ENCODE measurements at places on chromosomes 5 and 9. TPM values are rescaled to one million over a fixed set of nuclear protein-coding genes. Genes with fewer than 3 reads are reported as not detected.
A peak's percentile ranks its signal among the peaks of the same experiment; 100 is the strongest.

DNA sequence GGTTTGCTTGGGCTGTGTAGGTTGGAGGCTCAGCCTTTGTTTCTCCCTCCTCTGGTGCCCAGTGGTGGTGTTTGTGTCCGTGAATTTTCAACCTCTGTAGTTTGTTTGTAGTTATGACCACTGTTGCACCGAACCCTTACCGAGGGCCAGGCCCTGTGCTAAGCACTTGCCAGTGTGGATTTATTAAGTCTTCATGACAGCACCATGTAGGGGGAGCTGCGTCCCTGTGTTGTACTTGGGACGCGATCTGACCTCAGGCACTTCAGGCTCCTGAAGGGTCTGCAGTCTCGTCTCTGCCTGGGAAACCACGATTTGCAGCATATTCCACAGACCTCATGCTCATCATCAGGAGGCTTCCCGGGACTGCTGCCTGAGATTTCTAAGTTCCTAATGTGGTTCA is 12.8 kb downstream of the TENT4A start:
- no peak for DNase-seq

DNA sequence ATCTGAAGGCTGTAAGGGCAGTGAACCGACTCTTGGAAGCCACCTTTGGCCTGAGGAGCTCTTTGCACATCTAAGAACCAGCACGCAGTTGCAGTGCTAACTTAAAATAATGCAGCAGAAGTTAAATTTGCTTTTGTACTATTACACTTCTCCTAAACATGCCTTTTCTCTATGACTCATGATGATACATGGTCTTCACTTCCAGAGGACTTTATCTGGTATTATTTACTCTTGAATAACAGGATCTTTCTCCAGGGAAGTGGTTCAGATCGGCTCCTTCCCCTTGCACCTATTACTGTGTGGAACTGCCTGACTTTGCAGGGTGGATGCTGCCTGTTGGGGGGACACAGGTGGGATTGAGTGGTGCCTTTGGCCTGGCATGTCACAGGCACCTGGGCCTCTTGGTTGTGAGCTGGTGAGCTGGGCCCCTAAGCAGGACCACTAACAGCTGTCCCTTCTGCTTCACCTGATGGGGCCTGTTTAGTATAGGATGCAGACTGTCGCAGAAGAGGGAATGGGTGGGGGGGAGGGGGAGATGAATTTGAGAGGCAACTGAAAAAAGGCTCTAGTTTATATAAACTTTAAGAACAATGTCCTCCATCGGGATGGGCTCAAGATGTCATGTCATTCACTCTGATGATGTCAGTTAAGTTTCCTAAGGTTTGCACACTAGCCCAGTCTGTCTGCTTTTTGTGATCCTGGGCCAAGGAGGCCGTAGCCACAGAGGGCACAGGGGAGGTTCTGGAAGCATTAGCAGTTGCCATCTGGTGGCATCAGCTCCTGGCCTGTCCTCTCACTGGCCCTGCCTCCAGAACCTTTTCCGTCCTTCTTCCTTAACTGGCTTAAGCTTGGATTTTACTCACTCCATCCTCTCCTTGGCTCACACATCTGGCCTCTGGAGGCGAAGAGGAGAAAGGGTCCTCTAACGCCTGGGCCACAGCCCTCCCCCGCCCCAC is 33.9 kb upstream of the GABBR2 start:
- DNase-seq = no peak

DNA sequence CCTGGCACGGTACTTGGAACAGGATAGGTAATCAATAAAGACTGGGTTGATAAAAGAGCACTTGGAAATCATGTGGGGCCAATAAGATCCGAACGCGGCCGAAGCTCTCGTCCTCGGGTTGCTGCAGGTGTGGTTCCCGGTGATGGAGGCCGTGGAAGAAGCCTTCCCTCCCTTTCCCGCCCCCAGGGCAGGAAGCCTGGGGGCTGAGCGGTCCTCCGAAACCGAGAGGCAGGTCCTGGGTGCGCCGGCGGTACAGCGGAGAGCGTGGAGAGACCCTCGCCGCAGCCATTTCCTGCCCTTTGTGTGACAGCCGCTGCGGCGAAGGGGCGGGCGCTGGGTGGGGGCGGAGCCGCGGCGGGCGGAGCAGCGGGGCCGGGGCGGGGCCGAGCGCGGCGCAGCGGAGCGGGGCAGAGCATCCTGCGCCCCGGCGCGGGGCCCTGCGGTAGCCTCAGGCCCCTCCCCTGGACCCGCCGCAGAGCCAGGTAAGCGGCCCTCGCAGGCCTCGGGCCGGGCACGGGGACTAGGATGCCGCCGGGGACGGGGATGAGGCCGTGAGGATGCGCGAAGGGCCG is at the start of gene CYFIP2:
Gene CYFIP2, plus strand, starts transcription at position 410 of the 572 bp plus-strand sequence. CDS start 19,239 bp downstream, outside the sequence.
- DNase-seq = peak; percentile 79

- DNase-seq = no peak
Measured at GRCh38 chr9:36163049-36163785, 6.0 kb upstream of the CCIN start.

DNA sequence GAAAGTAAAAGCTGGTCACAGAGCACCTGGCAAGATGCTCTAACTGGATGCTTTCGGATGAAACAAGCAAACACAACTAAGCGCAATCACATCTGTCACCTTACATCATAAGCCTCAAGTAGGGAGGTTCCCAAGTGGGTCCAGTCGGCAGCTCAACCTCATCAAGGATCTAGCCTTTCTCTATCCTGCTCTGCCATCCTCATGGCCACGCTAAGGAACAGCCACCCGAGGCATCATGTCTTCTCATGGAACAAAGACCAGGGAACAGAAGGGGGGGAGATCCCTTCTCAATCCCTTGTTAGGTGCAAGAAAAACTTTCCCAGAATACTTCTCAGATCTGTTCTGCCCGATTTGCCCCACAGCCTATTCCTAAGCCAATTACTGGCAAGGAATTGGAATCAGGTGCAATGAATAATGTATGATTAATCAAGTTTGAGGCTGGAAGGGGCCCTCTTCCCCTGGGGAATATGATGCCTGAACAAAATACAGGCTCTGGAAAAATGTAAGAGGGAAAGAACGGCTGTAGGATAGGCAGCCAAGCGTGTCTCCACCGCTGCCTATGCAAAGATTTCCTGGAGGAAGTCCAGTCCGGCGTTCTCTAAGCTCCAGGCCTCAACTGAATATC is 1.3 kb upstream of the HABP4 start:
- no peak for DNase-seq

GRCh38 chr9:91150998-91151717 is 210.6 kb downstream of the AUH start:
- DNase-seq = peak; percentile 68

- DNase-seq = no peak
Measured at GRCh38 chr5:76789991-76790581, 28.7 kb upstream of the F2RL1 start.

DNA sequence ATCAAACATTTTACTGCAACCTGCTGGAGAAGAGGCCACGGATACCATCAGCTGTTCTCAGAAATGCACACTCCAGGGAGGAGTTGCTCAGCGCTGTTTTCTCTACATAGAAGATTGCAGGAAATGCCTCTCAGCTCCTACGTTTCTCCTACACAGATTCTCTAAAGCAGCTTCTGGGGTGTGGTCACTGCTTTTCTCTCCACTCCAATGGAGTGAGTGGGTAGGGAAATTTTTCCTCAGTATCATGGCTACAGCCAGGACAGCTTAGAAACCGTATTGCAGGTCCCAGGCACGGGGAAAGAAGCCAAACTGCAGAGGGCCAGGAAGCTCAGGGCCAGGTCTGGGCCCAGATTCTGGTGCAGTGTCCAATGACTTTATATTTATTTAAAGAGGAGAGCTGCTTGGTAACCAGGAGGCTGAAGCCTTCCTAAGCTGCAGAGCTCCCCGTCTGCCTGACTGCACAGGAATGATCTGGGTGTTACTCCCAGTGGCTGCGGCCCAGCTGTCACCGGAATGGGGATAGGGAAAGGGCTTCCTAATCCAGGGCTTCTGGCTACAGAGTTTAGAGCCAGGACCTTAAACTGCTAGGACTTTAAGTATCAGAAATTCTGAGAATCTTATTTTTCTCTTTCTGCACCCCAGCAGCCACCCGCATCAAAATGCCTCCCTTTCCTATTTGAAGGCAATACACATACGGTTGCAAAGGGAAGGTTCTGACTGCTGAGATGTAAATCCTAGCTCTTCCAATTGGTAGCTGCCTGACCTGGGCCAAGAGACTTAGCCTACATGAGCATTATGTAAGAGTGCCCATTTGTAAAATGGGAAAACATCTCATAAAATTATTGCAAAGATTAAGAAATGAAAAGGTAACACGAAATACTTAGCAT is 1.4 kb upstream of the SPTAN1 start:
- no peak for DNase-seq

DNA sequence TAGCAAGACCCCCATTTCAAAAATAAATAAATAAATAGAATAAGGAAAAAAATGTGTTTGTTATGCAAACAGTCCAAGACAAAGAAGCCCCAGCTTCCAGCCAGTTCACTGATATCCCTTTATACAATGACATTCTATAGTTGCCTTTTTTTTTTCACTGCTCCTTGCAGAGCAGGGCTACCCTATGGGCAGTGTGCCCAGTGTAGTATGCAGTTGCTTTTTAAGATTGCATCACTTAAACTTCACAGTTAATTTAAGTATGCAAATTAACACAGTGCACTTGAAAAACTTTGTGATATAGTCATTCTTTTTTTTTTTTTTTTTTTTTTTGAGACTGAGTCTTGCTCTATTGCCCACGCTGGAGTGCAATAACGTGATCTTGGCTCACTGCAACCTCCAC is 40.8 kb upstream of the ARRDC3 start:
- DNase-seq = no peak

DNA sequence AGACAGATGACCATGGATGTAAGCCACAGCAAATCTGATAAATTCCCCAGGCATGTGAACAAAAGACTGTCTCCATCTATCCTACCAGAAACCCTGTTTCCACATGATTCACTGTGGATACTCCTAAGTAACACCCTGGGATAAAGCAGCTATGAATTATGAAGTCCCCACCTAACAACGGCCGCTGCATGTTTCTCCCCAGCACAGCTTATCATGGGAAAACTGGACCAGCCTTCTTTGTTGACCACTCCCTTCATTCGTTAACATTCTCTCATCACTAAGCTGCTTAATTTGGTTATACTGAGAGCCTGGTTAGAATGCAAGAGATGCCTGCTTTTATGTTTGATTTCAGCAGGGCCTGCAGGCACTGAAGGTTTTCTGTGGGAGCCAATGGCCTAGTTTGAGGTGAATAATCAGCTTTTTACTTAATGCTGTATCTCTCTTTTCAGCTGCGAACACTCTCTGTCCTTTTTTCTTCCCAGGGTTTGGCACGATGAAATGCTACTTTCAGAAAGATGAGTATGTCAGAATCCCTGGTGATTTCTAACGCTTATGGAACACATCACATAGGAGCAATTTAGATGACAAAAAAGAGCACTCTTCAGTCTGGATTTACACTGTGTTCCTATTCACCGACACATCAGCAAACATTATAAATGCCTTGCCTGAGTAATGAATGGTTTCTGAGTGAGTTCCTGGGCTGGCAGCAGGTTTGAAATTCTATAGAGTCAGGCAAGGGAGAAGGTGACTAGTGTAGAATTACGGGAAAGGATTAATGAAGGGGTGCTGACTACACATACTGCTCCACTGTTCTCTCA is 318.4 kb upstream of the ZNF608 start:
- DNase-seq = no peak

DNA sequence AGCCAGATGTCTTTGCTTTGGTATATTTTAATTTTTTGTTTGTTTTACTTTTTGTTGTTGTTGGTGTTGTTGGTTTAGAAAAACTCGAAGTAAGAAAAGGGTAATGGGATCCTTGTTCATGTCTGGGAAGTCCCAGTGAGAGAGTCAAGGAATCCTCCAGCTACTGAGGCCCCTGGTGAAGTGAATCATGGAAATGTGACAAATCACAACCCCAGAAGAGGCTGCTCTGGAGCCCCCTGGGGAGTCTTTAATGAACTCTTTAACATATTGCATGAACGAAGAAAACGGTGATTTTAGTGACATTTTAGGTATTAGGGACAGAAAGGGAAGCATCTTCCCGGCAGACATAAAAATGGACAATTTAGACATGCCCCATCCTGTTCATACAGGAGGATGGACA is 41.3 kb downstream of the TMEM174 start:
- no peak for DNase-seq

- DNase-seq = no peak
Measured at GRCh38 chr5:112475747-112476365, 56.8 kb upstream of the EPB41L4A start.

DNA sequence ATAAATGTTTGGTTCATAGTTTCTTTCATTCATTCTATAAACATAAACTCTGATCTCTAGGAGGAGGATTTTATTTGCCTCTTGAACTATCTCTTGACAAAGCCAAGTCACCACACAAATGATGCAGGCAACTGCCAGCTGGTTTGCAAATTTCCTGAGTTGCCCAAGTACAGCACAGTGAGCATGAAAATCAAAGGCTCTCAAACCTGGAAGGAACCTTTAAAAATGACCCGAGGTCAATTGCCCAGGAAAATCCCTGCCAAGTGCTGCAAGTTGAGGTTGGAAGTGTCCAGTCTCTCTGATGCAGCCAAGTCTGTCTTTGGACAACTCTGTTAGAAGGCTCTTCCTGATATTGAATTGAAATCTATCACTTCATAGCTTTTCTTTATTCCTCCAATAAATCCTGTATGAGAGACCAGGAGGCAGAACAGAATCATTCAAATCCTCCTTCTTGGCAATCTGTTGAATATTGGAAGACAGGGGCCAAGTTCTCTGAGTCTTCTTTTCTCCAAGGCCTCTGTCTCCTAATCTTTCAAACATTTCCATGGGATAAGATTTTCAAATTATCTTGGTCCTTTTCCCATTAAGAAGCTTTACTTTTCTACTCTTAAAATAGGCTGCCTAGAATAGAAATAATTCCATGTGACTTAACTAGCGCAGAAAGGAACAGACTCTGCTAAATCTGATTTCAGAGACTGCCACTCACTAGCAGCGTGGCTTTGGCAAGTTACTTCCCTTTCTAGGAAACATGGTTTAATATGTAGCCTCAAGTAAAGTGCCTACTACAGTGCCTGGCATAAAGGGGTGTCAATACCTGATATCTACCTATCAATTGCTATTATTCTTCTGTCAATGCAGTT is 159.2 kb downstream of the SNX18 start:
- no peak for DNase-seq

Gene PCDHGB7
- not detected for polyA plus RNA-seq

Gene CTNNA1
- 24.7 TPM for polyA plus RNA-seq

Gene CCDC171
- polyA plus RNA-seq = 0.54 TPM

Gene PCDHA10
- polyA plus RNA-seq = not detected

Gene C5orf63
- 8.3 TPM for polyA plus RNA-seq

Gene ROPN1L
- not detected for polyA plus RNA-seq

Gene SEMA6A
- not detected for polyA plus RNA-seq

All from naive B cell (primary cell).